Upper lobe of right lung (tissue), 1 donor: ENCODE measurements at places on chromosomes 12 and 14. TPM values are rescaled to one million over a fixed set of nuclear protein-coding genes. Genes with fewer than 3 reads are reported as not detected.

DNA sequence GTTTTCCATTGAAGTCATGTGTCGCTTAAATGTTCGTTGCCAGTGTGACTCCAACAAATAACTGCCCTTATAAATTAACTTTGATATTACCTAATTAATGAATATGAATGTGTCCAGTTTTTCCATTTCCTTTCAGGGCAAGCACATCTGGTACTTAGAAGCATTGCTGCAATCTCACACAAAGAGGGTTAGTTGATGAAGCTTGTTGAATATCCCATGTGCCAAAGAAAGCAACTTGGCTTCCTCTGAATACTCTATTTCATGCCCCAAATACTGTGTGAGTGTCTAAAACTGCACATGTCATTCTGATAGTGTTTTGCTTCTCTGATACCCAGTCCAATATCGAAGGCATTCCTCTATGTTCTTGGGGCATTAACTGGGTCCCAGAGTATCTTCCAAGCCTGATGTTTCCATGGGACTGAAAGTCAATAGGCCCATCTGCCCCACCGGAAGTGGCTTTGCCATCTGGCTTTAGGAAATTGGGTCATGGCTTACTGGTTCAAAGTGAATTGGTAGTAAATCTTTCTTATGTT is 75.8 kb upstream of the CNTN1 start:
- H3K36me3 ChIP-seq = no peaks in the 10 kb centered on the region
- no peak overlapping the region for H3K27ac ChIP-seq
- H3K27me3 ChIP-seq = no peaks in the 10 kb centered on the region
- H3K4me3 ChIP-seq = no peak overlapping the region
- H3K4me1 ChIP-seq = no peaks in the 10 kb centered on the region

GRCh38 chr12:104575442-104576186 is 118.9 kb downstream of the CHST11 start:
- H3K4me3 ChIP-seq = no peak overlapping the region
- H3K27me3 ChIP-seq = no peaks in the 10 kb centered on the region
- no peaks in the 10 kb centered on the region for H3K36me3 ChIP-seq
- DNase-seq = no peak

- H3K27me3 ChIP-seq = no peaks in the 10 kb centered on the region
- no peak overlapping the region for H3K4me3 ChIP-seq
- no peak for DNase-seq
Measured at GRCh38 chr12:64950711-64951298, 126.4 kb downstream of the TBC1D30 start.

- no peaks in the 10 kb centered on the region for H3K36me3 ChIP-seq
- no peak overlapping the region for H3K4me3 ChIP-seq
- H3K4me1 ChIP-seq = no peaks in the 10 kb centered on the region
- DNase-seq = no peak
- H3K27me3 ChIP-seq = no peaks in the 10 kb centered on the region
Measured at GRCh38 chr12:23707270-23707669, 242.2 kb downstream of the SOX5 start.

DNA sequence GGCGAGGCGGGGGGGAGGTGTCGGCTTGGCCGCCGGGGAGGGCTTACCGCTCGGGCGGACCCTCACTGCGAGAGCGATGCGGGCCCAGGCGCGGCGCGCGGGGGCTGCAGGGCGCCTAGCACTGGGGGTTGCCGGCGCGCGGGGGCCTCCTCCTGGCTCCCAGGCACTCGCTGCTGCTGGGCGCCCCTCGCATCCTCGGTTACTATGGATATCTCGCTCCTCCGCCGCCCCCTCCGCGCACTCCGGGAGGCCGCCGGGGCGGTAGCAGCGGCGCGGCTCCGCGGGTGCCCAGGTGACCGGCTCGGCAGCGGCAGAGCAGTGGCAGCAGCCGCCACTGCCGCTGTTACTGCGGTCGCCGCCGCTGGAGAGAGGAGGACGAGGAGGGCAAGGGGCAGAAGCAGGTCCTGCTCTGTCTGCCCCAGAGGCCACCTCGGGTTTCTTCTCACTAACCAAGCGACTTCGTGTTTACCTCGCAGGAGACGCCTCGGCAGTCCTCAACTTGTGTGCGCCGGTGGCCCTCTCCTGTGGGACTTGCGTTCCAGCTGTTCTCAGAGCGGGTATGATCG is 250.1 kb downstream of the APAF1 start:
- peaks cover 37% of the 10 kb centered on the region for H3K27me3 ChIP-seq
- no peak overlapping the region for H3K27ac ChIP-seq
- no peak overlapping the region for H3K4me3 ChIP-seq
- DNase-seq = no peak
- no peaks in the 10 kb centered on the region for H3K4me1 ChIP-seq

- DNase-seq = no peak
- no peaks in the 10 kb centered on the region for H3K27me3 ChIP-seq
- H3K4me3 ChIP-seq = peak overlapping the region; percentile 90
- H3K4me1 ChIP-seq = peaks cover 26% of the 10 kb centered on the region
Measured at GRCh38 chr12:50403001-50403440, 2.3 kb downstream of the LARP4 start.

DNA sequence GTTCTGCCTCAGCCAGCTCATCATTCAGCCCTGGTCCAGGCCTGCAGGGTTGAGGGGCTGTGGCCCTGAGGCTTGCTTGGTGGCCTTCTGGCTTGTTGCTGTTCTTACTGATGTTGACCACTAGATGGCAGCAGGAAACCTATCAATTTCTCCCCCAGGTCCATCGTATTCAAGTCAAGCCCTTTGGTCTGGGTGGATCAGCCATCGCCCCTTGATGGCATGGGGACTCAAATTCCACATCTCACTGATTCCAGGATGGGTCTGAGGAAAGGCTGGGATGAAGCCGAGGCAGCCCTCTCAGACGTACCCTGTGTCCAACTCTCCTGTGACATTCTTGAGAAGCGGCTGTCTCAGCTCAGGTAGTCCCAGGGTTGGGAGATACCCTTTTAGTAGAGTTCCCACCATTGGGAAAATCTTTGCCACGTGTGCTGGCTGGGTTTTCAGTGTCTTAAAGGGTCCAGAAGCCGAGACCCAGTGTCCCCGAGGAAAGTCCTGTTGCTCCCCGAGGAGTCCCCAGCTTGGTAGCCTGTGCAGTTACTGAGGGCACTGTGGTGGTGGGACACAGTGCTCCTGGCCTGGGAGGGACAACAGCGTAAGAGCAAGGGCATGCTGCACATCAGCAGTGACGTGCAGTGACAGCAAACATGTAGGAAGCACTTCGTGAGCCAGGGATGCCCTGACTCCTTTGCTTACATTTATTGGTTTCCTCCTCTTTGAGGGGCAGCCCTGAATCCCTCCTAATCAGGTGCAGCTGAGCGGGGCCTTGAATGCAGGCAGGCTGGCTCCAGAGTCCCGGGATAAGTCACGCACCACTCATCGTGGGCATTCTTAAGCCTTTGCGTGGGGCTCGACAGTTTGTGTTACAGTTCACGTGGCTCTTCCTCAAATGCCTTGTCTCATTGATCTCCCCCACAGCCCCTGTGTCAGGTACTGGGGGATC is 58.6 kb downstream of the TSPAN9 start:
- H3K27me3 ChIP-seq = no peaks in the 10 kb centered on the region
- no peak for DNase-seq
- H3K4me1 ChIP-seq = peaks cover 46% of the 10 kb centered on the region
- no peak overlapping the region for H3K27ac ChIP-seq
- no peaks in the 10 kb centered on the region for H3K36me3 ChIP-seq

DNA sequence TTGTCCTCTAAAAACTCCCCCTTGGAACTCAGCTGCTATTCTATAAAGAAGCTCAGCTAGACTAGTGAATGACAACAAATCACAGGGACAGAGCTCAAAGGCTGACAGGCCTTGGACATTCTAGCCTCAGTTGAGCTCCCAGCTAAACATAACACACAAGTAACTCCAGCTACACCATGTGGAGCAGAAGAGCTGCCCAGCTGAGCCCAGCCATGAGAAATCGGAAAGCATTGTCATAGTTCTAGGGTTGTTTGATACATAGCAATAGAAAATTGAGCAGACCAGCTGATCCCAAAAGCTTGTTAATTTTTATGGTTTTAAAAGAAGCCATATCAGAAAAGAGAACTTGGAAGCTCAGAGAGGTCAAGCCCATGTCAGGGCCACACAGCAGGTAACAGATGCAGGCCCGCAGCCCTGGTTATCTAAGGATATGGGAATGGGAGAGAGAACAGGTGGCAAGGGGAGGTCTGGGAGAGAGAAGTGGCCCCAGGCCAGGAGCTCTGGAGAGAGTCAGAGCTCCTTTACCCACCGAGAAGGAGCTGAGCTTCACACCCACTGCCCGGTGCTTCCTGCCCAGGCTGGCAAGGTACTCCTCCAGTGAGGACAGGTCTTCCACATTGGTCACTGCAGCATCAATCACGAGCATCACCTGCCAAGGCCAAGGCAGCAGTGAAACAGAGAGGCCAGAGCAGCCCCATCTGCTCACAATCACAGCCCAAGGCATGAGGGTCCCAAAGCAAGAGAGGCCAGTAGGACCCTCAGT is 2.9 kb downstream of the NGB start:
- H3K27me3 ChIP-seq = peaks cover 31% of the 10 kb centered on the region
- no peaks in the 10 kb centered on the region for H3K4me1 ChIP-seq
- no peak for DNase-seq

- no peak overlapping the region for H3K27ac ChIP-seq
- H3K4me3 ChIP-seq = no peak overlapping the region
- H3K4me1 ChIP-seq = peaks cover 10% of the 10 kb centered on the region
Measured at GRCh38 chr12:116918464-116918863, 7.7 kb downstream of the FBXW8 start.

DNA sequence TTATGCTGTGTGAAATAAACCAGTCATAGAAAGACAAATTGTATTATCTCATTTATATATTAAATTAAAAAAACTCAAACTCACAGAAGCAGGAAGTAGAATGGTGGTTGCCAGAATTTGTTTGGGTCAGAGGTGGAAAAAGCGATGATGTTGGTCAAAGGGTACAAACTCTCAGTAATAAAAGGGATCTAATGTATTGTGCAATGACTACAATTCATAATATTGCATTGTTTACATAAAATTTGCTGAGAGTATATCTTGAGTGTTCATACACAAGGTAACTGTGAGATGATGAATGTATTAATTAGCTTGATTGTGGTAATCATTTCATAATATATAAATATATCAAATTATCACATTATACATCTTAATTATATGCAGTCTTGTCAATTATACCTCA is 56.7 kb downstream of the FOXG1 start:
- DNase-seq = no peak
- H3K4me3 ChIP-seq = no peak overlapping the region
- no peak overlapping the region for H3K27ac ChIP-seq
- no peaks in the 10 kb centered on the region for H3K27me3 ChIP-seq

DNA sequence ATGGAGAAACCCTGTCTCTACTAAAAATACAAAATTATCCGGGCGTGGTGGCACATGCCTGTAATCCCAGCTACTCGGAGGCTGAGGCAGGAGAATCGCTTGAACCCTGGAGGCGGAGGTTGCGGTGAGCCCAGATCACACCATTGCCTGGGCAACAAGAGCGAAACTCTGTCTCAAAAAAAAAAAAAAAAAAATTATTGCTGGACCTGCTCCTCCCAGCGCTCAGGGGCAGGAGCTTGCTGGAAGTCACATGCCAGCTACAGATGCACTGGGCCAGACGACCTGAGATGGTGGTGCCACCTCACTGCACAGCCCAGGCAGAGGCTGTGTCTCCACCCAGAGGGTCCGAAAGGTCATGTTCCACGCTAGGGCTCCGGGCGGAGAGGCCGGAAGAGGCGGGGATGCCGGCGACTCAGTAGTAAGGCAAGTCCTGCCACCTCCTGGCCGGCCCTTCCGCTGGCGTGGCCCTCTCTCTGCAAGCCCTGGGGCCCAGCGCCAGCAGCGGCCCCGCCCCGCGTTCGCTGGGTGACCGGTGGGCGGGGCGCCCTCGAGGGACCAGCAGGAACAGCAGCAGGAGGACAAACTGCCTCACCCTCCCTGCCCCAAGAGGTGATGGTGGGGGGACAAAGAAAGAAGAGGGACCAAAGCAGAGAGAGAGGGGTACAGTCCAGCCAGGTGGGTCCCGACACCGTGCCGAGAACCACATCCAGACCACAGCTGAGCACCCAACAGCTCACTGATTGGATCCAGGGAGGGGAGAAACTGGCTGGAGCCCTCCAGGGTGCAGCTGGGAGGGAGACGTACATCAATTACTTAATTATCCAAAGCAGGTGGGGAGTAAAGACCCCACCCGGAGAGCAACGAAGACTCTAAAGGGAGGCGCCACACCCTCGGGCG is 3.6 kb upstream of the RHOF start:
- peak overlapping the region; percentile 72 for H3K27ac ChIP-seq
- peaks cover 65% of the 10 kb centered on the region for H3K4me1 ChIP-seq
- DNase-seq = peak; percentile 97
- peaks cover 17% of the 10 kb centered on the region for H3K36me3 ChIP-seq
- peak overlapping the region; percentile 25 for H3K4me3 ChIP-seq

DNA sequence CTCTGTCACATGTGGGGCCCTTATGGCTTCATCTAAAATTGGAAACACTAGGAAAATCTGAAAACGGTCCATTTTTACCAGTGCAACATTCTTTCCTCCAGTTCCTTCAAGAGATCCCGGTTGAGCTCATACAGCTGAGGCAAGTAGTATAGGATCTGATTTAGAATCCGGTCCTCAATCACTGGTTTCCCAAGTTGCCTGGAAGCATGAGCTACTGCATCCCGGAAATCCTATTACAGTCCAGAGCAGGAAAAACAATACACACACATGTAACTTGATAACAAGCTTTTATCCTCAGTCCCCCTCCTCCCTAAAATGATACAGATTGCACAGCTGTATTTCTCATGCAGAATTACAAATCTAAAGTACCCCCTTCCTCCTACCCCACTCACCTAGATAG is 67.9 kb upstream of the NR2C1 start:
- H3K27ac ChIP-seq = no peak overlapping the region
- H3K4me1 ChIP-seq = peaks cover 27% of the 10 kb centered on the region
- peaks cover 10% of the 10 kb centered on the region for H3K36me3 ChIP-seq
- H3K27me3 ChIP-seq = no peaks in the 10 kb centered on the region
- no peak overlapping the region for H3K4me3 ChIP-seq
- no peak for DNase-seq

GRCh38 chr14:104093366-104094055 is 8.0 kb downstream of the ASPG start:
- no peak overlapping the region for H3K27ac ChIP-seq
- peaks cover 9% of the 10 kb centered on the region for H3K27me3 ChIP-seq
- peak; percentile 68 for DNase-seq
- no peak overlapping the region for H3K4me3 ChIP-seq
- H3K4me1 ChIP-seq = peaks cover 9% of the 10 kb centered on the region
- no peaks in the 10 kb centered on the region for H3K36me3 ChIP-seq

- H3K36me3 ChIP-seq = no peaks in the 10 kb centered on the region
- H3K27me3 ChIP-seq = no peaks in the 10 kb centered on the region
- no peak overlapping the region for H3K4me3 ChIP-seq
- no peak for DNase-seq
- peaks cover 48% of the 10 kb centered on the region for H3K4me1 ChIP-seq
Measured at GRCh38 chr14:59254911-59255545, 66.6 kb downstream of the DAAM1 start.

- no peak for DNase-seq
- H3K4me1 ChIP-seq = no peaks in the 10 kb centered on the region
- H3K36me3 ChIP-seq = no peaks in the 10 kb centered on the region
- no peak overlapping the region for H3K4me3 ChIP-seq
Measured at GRCh38 chr12:105562199-105562971, 231.9 kb downstream of the C12orf75 start.

The TDRD9 gene
- total RNA-seq = 6.2 TPM

The RBP5 gene
- 7.1 TPM for total RNA-seq

The KRT74 gene
- not detected for total RNA-seq

The TAS2R8 gene
- total RNA-seq = not detected

The HAL gene
- 6.2 TPM for total RNA-seq

The CARMIL3 gene
- total RNA-seq = 0.96 TPM

The HELB gene
- 6.9 TPM for total RNA-seq

The LMO3 gene
- total RNA-seq = 170 TPM

The SLC35F4 gene
- total RNA-seq = not detected

The TBPL2 gene
- not detected for total RNA-seq

The TMEM229B gene
- 5.4 TPM for total RNA-seq

The KRT3 gene
- not detected for total RNA-seq
